Tongue (tissue), 3 donors: ENCODE measurements at places on chromosomes 11 and 22. TPM values are rescaled to one million over a fixed set of nuclear protein-coding genes. Genes with fewer than 3 reads are reported as not detected.

UBQLN3 gene
- not detected for total RNA-seq

VSIG10L2 gene
- not detected for total RNA-seq

PLEKHB1 gene
- 4.5 TPM for total RNA-seq

FXYD2 gene
- 3.6 TPM for total RNA-seq

AQP11 gene
- total RNA-seq = 1.4 TPM

HEPN1 gene
- not detected for total RNA-seq

SEPTIN3 gene
- 0.51 TPM for total RNA-seq

ACRV1 gene
- not detected for total RNA-seq

ZNF280A gene
- total RNA-seq = not detected

CCDC81 gene
- 2.9 TPM for total RNA-seq

C1QTNF4 gene
- 5.3 TPM for total RNA-seq

B3GAT1 gene
- 0.41 TPM for total RNA-seq

CHST1 gene
- 5.6 TPM for total RNA-seq

APOBEC3C gene
- 5.8 TPM for total RNA-seq

GRAP2 gene
- total RNA-seq = 2.8 TPM
